A549 treated with Hydrocortisone at 1 μM for 4 hours (cell line): ENCODE measurements at places on chromosomes 1 and 21. TPM values are rescaled to one million over a fixed set of nuclear protein-coding genes. Genes with fewer than 3 reads are reported as not detected.

GPR25 gene
- total RNA-seq: not detected in 5 replicates

SLC9A1 gene
- 14.8 to 19.5 TPM (median 17.2 TPM) in 5 replicates for total RNA-seq

TMPRSS2 gene
- 0.06 to 0.10 TPM (median 0.09 TPM) in 5 replicates for total RNA-seq

COL9A2 gene
- total RNA-seq: 0.09 to 0.31 TPM (median 0.20 TPM) in 5 replicates

CFAP107 gene
- not detected in 5 replicates for total RNA-seq

SLC44A3 gene
- total RNA-seq: 1.5 to 1.9 TPM (median 1.6 TPM) in 5 replicates

PLCH2 gene
- 0.24 to 0.43 TPM (median 0.33 TPM) in 5 replicates for total RNA-seq

OR2T11 gene
- not detected in 5 replicates for total RNA-seq

SLFNL1 gene
- 0.02 to 0.06 TPM (median 0.05 TPM) in 3 of 5 replicates, not detected in the others for total RNA-seq
